T-helper 9 cell (primary cell): ENCODE measurements at places on chromosomes 5 and 9.

GRCh38 chr5:122959740-122960445 lies 76.6 kb downstream of the PPIC start:
- no peak for DNase-seq

DNA sequence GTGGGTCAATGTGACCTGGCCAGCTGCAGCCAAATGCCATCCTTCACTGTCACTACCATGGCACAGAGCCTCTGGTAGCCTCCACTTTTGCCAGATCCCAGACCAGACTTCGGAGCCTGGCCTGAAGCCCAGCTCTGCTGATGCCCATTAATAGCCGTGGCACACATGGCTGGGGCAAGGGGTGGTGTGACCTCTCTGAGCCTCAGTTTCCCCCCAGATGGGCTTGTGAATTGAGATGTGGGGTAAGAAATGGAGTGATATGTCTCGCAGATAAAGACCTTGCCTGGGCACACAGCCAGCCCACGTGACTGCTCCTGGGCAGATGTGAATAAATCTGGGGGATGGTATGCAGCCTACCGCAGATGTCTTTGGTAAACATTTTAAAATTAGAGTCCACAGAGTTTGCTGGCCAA lies 13.9 kb downstream of the SUSD3 start:
- DNase-seq = no peak

DNA sequence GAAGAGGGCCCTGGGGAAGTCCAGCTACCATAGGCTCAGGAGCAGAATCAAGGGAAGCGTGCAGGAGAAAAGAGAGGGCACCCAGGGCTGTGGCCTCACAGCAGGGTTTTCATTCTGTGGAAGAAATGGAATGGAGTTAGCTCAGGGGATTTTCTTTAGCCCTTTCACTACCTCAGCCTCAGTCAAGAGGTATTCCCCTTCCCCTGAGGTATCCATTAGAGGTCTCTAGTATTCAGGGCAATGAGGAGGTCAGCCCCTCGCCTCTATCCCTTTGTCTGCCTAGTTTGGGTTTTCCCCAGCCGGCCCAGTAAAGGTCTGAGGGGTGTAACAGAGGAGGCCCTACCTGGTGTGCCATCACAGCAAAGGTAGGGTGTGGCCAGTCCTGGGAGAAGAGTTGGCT lies 21.5 kb downstream of the GFRA3 start:
- DNase-seq = no peak

DNA sequence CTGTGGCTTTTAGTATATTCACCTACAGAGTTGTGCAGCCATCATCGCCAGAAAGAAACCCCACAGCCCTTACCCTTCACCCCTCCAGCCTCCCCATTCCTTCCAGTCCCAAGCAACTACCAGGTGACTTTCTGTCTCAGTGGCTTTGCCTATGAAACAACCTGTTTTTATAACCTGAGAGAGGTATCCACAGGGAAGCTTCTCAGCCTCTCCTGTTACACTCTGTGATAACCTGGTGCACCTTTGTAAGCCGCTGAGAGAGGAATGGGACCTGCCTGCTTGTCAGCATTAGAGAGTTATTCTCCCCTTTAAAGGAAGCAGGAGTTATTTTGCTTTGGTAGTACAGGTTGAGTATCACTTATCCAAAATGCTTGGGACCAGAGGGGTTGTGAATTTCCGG lies 93.6 kb downstream of the TRIO start:
- DNase-seq = no peak

DNA sequence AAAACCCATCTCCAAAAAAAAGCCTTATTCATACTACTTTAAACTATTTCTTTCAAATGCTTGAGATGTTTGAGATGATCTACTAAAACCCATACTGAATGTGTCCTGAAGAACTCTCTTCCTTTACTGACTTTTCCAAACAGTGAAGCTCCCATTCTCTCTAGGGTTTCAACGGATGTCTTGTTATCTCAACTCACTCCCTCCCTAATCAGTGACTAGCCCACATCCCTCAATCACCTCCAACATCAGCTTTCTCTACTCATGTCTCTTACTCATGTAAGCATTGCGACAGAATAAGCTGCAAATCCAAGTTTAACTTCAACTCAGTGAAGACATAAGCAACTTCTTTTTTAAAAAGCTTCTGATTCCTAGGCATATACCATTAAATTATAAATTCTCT lies 42.1 kb downstream of the WDR41 start:
- DNase-seq = no peak

DNA sequence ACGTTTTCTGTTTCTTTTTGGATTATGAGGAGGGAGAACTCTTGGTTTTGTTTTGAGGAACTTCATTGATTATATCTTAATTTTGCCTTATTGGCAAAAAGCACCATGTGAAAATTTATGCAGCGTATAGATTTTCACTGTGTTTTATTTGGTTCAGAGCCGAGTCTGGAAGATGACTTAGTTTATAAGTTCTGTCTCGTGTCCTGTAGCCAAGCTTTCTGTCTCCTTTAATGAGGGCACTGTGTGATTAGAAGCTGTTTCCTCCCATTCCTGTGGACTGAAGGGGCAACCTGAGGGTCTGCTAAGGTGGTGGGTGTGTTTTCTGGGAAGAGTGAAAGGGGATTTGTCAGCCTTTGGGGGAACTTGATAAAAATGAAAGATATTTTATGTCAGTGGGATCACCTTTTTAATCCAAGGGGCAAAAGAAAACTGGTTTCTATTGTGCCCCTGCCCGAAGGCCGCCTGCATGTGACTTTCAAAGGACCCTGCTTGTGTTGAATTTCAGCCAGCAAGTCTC lies 262.1 kb downstream of the FANCC start:
- no peak for DNase-seq

GRCh38 chr5:159362220-159362619 lies 31.9 kb upstream of the IL12B start:
- no peak for DNase-seq

- no peak for DNase-seq
These were observed 82.0 kb upstream of the WWC1 start for GRCh38 chr5:168209244-168209995.

- DNase-seq = no peak
These were observed 128.0 kb downstream of the SPATA31D1 start for GRCh38 chr9:82116556-82116955.

DNA sequence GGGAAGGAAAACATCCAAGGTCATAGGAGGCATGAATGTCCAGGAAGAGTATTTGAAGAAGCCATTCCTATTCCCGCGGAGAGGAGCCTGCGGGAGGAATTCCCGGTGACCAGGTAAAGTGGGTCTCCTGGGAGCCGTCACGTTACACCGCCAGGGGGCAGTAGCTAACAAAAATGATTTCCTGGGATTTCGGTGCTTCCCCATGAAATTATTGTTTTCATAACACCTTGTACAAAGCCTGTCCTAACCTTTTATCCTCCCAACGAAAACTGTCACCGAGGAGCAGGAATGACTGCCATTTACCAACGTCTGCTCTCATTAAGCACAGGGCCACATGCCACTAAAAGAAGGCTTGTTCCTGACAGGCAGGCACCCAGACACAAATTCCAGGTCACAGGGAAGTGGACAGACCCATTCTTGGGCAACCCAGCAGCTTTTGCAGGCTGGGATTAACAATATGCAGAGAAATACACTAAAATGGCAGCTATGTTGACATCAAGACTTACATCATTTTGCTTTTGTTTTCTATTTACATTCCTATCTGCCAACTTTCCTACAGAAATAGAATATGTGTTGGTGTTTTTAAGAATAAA lies 41.2 kb upstream of the CTSL start:
- DNase-seq = no peak

GRCh38 chr5:89847743-89848142 lies 561.8 kb downstream of the CETN3 start:
- no peak for DNase-seq

DNA sequence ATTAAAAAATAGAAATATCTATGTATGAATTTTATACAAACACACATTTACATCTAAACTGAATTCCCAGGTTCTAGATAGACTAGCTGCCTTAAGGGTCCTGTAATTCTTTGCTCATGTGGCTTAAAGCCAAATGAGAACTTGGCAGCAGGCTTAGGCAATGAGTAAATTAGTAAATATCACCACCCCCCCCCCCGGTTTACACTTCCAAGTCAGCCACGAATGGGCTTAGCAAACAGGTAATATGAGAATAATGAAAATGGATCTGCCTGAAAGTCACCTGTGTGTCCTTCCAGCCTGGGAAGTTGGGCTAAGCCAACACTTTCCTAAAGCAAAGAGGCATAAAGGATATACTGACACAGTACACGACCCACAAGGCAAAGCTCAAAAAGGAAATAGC lies 108.6 kb downstream of the KLHL3 start:
- no peak for DNase-seq

- no peak for DNase-seq
These were observed 59.5 kb downstream of the PTBP3 start for GRCh38 chr9:112273876-112274275.

GRCh38 chr5:10672146-10673016 lies 88.7 kb downstream of the DAP start:
- DNase-seq = no peak

- no peak for DNase-seq
These were observed 336.3 kb downstream of the ACTL7B start for GRCh38 chr9:108519437-108519836.

DNA sequence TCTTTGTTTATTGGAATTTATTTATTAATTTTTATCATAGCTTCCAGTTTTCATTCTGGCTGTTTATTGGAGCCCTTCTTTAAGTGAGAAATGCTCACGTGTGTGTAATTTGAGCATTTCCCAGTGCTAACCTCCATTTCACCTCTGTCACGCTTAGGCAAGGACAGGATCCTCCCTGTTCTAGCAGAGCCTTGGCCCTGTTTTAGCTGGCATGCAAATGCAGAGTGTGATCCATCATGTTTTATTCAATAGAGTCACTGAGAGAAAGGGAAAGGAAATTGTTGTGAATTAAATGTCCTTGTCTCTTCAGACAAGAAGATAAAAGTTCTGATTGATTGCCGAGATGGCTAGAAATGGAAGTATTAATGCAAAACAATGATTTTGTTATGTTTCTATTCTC lies 137.3 kb upstream of the ACO1 start:
- DNase-seq = no peak

DNA sequence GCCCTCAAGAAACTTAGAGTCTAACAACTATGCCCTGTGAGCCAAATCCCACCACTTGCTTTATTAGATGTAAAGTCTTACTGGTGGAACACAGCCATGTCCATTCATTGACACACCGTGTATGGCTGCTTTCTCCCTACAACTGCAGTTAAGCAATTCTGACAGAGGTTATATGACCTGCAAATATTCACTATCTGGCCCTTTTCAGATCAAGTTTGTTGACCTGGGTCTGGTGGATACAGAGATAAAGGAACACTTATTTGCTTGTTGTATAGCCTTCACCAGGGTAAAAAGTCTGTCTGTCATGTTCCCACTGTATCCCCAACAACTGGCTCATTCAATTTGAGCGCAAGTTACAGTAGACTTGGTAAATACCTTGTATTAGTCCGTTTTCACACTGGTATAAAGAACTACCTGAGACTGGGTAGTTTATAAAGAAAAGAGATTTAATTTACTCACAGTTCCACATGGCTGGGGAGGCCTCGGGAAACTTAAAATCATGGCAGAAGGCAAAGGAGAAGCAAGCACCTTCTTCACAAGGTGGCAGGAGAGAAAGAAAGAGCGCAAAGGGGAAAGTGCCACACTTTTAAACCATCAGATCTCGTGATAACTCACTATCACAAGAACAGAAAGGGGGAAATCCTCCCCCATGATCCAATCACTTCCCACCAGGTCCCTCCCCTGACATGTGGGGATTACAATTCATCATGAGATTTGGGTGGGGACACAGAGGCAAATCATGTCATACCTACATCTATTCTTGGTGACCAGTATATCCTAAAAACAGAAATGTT lies 27.9 kb downstream of the DEPDC1B start:
- DNase-seq = no peak

GRCh38 chr5:153437251-153437650 lies 53.2 kb upstream of the GRIA1 start:
- DNase-seq = no peak

DNA sequence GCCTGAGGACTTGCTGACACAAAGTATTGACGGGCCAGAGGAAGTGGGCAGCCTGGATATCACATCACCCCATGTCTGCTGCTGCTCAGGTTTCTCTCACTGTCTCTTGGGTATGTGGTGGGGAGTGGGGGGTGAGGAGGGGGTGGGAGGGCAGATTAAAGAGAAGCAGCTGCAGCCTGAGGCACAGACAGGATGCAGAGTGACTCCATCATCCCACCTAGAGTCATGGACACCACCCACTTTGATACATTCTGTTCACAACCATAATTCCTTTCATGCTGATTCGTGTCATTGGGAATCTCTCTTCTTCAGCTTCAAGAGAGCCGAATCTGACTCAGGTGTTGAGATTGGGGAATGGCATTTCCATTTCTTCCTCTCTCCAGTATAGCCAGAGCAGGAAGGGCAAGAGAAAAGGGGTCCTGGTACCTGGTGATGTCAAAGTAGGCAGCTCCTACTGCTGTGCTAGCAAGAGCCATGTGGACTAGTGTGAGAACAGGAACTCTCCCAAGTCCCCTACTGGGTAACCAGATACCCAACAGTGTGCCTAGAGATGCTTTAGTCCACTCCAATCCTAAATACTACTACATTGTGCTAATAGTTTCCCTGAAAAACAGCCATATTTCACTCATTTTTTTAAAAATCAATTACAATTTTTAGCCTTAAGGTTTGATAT lies 22.4 kb downstream of the GRAMD2B start:
- no peak for DNase-seq

- no peak for DNase-seq
These were observed 109.4 kb downstream of the PJA2 start for GRCh38 chr5:109300367-109300766.

DNA sequence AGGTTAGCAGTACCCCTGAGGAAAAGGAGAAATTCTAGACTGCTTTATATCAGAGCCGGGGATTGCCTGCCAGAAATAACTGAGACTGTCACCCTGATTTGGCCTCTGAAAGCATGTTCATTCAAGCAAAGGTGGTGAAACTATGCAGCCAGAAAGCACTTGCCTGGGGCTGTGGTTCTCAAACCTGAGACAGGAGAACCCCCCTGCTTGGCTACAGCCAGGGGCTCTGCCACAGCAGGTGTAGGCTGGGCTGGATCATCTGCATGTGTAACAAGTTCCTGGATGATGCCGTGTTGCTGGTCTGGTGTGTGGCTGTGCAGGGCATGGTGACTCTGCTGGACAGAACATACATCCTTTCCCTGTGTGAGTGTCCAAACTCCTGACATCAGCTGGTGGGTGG lies 157.8 kb downstream of the NXNL2 start:
- no peak for DNase-seq

GRCh38 chr5:158320178-158320674 lies 461.3 kb upstream of the CLINT1 start:
- no peak for DNase-seq

GRCh38 chr9:123678038-123678877 lies 251.7 kb downstream of the DENND1A start:
- no peak for DNase-seq

DNA sequence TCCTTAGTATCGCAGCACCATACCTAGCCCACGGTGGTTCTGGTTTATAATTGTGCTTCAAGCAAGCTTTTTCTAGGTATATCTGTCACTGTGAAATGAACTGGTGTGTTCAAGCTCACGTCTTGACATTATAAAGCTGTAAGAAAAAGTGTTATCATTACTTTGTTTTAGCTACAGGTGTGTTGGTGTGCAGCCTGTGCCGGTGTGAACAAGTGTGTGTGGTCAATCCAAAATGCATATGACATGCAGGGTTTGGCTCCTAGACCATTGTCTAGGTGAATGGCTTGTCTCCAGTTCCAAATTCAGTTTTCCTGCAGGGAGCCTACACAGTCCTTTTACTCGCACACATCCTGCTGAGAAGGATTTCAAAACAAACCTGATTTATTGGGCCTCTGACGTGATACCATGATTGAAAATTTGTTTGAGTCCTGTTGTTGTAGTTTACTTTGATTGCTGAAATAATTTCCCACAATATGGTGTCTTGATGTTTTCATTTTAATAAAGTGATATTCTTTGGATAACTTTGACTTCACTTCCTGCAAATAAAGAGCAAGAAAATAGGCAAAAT lies 3.7 kb downstream of the LSM11 start:
- no peak for DNase-seq
